ENCODE measurements at places on chromosomes 13 and 19. TPM values are rescaled to one million over a fixed set of nuclear protein-coding genes. Genes with fewer than 3 reads are reported as not detected.

The AMER2 gene
- not detected for total RNA-seq

The LIPE gene
- 29.1 TPM for total RNA-seq

The RGS9BP gene
- 0.41 TPM for total RNA-seq

The MBD3L5 gene
- total RNA-seq: not detected

The ZNF583 gene
- 3.9 TPM for total RNA-seq

The CCL25 gene
- total RNA-seq: 0.23 TPM

The FFAR2 gene
- not detected for total RNA-seq

Measured in T-helper 2 cell treated with Interferon-gamma antibody and Interleukin-4, amounts not matched to agents 100 ng/mL and 5 ng/mL, for 36 hours (primary cell).